Activated naive CD8-positive, alpha-beta T cell treated with anti-CD3 and anti-CD28 coated beads, Interleukin-2, amount 50 U/mL, for 16 hours (primary cell): ENCODE measurements at places on chromosomes 6 and 20.

GRCh38 chr20:17808357-17808756 is 108.6 kb downstream of the BANF2 start:
- DNase-seq, result no peak

DNA sequence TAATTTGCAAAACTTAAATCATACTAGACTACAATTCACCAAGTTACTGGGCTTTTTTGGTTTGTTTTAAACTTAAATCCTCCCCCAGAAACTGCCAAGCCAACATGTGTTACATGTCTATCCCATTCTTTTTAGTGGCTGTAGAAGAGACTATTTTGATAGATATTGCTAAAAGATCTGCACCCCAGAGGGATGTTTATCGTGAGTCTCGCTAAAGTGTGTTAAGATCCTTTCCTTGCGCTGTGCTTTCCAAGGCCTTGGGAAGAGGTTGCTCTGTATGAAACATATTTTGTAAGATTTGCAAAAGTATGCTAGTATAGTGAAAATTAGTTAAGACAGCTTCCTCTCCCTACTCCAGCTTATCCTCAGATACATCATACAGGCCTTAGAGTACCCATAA is 63.0 kb downstream of the GPX5 start:
- no peak for DNase-seq

DNA sequence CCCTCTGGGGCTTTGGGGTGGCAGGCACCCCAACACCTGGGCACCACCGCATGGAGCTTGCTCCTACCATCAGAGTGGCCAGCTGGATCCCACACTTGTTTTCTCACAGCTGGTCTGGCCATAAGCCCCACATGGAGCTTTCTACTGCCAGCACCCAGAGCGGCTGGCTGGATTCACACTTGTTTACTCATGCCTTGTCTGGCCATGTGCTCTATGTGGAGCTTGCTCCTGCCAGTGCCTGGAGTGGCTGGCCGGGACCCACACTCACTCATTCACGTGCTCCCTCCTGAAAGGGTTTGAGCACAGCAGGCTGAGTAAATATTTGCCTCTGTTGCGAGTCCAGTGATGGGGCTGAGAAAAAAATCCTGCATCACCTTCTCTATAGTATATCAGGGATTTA is 487.0 kb downstream of the CD109 start:
- DNase-seq, result no peak

GRCh38 chr6:37650071-37650481 is 47.6 kb downstream of the MDGA1 start:
- DNase-seq, result no peak

DNA sequence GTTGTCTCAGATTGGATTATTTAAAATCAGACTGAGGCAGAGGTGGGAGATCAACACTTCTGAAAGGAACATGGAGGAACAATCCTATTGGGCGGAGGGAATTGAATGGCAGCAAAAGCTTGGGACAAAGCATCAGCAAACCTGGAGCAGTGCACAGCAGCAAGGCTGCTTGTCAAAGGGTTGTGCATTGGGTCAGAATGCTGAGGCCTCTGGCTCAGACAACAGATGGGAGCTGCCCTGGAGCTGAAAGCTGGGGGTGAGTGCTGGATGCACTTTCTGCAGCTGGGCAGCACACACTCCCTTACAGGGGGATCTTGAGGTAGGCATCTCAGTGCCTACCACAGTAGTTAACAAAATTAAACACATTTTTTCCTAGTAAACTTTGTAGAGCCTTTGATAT is 634.4 kb upstream of the MMS22L start:
- DNase-seq, result no peak

GRCh38 chr6:79946272-79947190 is 822 bp downstream of the ELOVL4 start:
- no peak for DNase-seq

- no peak for DNase-seq
Measured at GRCh38 chr6:53090576-53090975, 25.4 kb downstream of the FBXO9 start.

GRCh38 chr6:112041535-112041934 is 12.4 kb upstream of the CCN6 start:
- no peak for DNase-seq

- DNase-seq, result no peak
Measured at GRCh38 chr6:14451594-14452374, 334.2 kb downstream of the CD83 start.

DNA sequence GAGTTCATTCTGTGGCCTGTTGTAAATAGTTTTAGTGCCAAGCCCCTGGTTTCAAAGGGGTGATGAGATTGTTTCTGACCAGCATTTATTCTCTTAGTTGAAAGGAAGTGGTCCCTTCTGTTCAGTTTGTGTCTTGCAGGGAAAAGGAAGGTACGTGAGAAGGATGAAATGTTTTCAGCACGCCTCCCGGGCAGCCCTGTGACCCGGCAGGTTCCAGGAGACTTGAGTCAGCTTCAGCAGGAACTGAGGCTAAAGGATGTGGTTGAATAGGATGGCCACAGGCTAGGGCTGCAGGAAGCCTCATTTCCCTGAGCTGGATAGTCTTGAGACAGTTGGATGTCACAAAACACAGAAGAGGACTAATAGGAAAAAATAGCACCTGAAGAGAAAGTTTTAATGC is 132.4 kb upstream of the SYNDIG1 start:
- DNase-seq, result no peak

GRCh38 chr6:3102875-3103274 is 15.6 kb upstream of the BPHL start:
- DNase-seq, result no peak

GRCh38 chr6:22526736-22527135 is 42.6 kb upstream of the HDGFL1 start:
- no peak for DNase-seq

DNA sequence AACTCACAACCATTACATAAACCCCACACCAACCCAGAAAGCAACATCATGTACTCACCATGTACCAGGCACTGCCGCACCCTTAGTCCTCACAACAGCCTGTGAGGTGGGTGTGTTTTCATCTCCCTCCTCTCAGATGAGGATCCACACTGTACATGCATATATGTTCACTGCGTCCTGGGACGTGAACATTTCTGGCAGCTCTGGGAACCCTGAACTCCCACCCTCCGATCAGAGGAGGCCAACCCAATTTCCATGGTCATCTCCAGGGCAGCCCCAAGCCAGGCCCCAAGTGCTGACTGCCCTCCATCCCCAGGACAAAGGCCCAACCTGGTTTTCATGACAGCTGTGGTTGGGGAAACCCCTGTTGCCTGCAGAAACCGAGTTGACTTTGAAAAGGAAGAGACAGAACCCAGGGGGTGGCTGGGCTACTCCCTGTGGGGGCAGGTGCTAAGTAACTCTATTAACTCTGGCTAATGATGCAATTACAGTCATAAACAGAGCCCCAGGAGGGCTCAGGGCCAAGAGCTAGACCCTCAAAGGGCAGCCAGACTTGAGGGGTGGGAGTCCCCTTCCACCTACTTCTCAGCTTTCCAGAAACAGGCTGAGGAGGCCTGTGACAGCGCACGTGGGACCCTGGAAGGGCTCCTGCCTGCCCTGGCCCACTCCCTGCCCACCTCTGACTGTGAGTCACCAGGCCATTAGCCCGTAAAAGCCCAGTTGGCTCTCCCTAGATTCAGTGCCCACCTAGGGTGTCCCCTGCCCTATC is 2.6 kb downstream of the TFEB start:
- peak; percentile 33 for DNase-seq

GRCh38 chr6:77298283-77298682 is 165.0 kb downstream of the HTR1B start:
- no peak for DNase-seq

GRCh38 chr6:162857326-162857725 is 129.6 kb downstream of the PACRG start:
- DNase-seq, result no peak

- DNase-seq, result no peak
Measured at GRCh38 chr6:29319931-29320330, 18.4 kb downstream of the OR14J1 start.

GRCh38 chr20:17712708-17713107 is 12.9 kb downstream of the BANF2 start:
- DNase-seq, result no peak

GRCh38 chr20:31685853-31686643 is 36.6 kb downstream of the BCL2L1 start:
- no peak for DNase-seq

- DNase-seq, result no peak
Measured at GRCh38 chr6:129485746-129486145, 224.2 kb downstream of the ARHGAP18 start.

GRCh38 chr6:16270178-16270794 is 31.9 kb downstream of the GMPR start:
- no peak for DNase-seq

DNA sequence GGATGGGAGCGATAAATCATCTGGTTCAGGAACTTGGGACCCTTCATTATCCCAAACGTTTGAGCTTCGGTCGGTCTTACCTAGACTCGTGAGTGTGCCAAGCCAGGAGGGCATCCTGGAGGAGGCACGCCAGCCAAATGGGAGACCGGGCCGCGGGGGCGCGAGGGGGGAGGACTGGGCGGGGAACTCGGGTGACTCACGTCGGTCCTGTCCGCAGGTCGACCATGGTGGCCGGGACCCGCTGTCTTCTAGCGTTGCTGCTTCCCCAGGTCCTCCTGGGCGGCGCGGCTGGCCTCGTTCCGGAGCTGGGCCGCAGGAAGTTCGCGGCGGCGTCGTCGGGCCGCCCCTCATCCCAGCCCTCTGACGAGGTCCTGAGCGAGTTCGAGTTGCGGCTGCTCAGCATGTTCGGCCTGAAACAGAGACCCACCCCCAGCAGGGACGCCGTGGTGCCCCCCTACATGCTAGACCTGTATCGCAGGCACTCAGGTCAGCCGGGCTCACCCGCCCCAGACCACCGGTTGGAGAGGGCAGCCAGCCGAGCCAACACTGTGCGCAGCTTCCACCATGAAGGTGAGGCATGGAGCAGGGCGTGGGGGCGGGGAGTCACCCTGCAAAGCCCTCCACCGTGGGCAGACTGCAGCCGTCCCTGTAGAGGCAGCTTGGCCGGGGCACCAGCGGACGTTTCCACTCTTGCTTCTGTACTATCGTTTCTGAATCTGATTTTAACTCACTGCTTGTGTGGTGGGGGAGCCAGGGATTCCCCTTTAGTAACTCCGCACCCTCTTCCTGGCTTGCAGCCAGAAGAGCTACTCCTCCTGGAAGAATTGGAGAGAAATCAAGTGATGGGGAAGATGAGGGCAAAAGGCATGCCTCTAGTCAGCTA is 2.7 kb downstream of the BMP2 start:
- no peak for DNase-seq

- DNase-seq, result no peak
Measured at GRCh38 chr6:68235326-68235784, 399.7 kb upstream of the ADGRB3 start.

DNA sequence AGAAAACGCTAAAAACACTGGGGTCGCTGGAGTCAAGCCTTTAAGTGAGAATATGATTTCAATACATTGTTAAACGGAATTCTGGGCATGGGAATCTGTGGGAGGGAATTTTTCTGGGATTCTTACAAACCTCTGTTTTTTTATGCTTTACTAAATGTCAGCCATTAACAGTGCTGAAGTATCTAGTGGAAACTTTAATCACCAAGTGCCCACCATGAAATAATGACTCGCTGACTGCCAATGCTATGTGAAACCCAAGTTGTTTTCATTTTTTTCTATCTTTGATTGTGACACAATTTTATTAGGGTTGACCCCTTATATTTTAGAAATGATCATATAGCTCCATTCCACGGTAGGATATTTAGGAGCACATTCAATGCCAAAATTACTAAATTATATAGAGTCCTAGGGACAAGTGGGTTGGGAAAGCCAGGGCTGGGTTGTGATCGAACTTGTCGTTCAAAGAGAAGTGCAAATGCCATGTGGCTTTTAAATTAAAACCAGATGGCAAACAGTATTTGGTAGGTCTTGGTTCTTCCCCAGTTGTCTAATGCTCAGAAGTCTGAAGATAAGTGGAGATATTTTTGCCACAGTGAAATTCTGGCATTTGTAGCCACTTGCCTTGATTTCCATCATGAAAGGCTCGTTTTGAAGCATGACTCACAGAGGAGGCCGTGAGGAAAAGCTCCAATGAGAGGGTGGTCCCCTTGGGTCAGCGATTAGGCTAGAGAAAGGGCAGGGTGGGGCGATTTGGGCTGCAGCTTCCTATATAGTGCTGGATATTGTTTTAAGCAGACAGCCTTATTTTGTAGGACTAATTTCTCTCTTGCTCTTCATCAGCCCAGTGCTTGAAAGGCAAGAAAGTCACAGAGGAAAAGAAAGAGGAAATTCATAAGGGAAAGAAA is 254.4 kb upstream of the JAG1 start:
- DNase-seq, result no peak
